ENCODE measurements at places on chromosomes 11 and 22.

GRCh38 chr11:70491696-70492472 is 93.6 kb downstream of the CTTN start:
- DNase-seq: no peak

DNA sequence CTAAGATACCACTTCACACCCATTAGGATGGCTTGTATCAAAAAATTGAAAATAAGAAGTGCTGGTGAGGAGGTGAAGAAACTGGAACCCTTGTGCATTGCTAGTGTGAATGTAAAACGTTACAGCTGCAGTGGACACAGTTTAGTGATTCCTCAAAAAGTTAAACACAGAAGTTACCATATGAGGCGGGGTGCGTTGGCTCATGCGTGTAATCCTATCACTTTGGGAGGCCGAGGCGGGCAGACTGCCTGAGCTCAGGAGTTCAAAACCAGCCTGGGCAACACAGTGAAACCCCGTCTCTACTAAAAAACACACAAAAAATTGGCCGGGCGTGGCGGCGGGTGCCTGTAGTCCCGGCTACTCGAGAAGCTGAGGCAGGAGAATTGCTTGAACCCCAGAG is 43.5 kb downstream of the SGSM3 start:
- DNase-seq: no peak

DNA sequence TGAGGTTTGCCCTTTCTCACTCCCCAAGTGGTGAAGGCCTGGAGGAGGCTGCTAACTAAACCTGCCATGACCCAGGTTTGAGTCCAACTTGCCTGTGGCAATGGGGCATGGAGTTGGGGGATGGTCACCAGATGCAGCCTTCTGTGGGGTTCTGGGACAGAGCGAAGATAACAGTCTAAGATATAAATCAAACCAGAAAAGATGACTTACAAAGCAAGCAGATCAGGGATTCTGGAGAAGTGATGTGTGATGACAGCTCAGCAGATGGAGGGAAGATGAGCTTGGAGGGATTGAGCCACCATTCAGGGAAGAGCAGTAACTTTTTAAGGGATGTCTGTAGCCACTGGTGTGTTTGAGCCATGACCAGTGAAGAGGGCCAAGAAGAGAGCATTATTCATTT is 63.6 kb downstream of the MTNR1B start:
- no peak for DNase-seq

DNA sequence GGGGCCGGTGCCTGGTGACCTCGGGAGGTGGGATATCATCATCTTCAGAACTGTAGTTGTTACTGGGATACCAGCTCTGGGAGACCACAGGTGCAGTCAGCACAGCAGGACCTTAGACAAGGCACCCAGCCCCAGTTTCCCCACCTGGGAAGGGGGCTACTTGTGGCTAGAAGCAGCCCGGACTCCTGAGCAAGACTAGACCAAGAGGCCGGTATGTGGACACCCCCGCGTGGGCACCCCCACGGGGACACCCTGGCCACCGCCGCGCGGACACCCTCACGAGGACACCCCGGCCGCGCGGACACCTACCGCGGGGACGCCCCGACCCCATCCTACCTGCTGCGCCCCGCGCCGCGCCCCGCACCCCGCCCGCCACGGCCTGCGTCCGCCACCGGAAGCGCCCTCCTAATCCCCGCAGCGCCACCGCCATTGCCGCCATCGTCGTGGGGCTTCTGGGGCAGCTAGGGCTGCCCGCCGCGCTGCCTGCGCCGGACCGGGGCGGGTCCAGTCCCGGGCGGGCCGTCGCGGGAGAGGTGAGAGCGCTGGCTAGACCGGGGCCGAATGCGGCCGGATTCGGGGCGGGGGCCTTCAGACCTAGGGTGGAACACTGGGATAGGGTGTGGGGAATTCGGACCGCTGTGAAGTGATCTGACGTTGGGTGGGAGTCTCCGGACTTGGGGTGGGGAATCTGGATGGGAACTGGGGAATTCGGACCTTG is at the start of the genes COMT and TXNRD2:
COMT (plus strand) TSS at position 408 of the 718 bp plus-strand sequence. CDS start 20,755 bp downstream, outside the sequence.
TXNRD2 (minus strand) TSS at position 454 of the 718 bp plus-strand sequence; CDS start at position 439, 15 bp downstream.
- no peak for DNase-seq

DNA sequence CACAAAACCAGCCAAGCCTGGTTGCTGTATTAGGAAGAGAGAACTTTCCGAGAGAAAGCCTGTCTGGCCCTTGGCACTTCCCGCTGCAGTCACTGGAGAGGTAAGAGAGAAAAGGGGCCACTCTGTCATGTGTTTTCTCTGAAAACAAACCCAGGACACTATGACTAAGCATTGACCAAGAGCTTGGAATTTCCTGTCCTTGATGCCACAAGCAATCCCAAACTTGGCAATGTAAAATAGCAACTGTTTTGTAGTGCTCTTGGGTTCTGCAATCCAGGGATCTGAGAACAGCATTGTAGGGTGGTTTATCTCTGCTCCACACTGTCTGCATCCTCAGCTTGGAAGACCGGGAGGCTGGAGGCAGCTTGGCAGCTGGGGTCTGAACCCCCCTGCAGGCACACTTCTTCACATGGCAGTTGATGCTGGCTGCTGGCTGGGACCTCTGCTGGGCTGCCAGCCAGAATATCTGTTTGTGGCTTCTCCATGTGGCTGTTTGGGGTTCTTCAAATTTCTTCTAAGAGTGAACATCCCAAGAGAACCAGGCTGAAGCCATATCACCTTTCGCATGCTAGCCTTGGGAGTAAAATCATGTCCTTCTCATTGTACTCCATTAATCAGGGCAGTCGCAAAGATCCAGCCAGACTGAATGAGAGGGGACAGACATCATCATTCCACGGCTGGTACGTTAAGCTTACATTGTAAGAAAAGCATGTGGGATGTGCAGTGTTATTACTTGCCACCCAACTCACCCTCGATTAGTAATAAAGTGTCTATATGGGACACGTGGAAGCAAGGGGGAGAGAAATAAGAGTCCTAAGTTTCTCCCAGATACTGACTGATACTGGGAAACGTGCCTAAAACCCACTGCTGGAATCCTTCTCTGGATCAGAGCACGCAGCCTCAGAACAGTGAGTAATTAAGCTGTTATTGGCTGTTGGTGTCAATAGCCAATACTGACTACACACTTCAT is 537.4 kb upstream of the B3GAT1 start:
- DNase-seq: no peak

DNA sequence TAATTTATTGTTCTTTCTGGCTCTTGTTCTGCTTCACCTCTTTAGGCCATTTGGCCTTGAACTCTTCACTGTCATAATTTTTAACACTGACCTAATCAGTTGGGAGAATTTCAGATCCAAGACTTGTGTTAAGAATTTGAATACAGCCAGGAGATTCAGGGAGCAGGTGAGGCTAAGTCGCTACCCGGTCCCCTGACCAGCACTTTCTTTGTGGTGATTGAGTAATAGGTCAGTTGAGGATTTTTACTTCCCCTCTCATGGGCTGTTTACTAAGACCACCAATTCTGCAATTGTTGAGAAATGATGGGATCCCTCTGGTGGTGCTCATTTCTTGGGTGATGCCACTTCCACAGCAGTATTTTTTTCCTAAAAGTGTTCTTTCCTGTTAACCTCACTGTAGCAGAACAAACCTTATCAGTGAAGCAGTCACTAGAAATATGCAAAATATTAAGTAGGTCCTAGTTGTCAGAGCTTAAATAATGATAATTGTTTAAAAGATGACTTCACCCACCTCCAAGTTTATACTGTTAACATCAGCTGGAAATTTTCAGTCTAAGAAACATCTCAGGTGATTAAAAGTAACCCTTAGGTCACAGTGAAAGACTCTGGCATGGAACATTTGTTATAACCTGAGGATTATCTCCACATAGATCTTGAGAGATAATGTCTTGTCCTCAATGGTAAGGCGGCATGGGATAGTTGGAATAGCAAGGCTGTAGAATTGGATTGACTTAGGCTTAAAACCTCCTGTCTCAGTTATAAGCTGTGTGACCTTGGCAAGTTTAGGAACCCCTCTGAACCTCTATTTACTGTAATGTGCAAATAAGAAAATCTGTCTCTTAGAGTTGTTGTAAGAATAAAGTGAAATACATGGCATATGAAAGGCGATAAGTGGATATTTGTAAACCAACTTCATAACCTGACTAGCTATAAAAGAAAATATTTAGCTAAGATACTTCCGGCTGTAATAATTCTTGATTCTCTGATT is 41.3 kb downstream of the POLD3 start:
- DNase-seq: no peak

- no peak for DNase-seq
Observed at GRCh38 chr11:64862987-64863390, 15.4 kb downstream of the EHD1 start.

GRCh38 chr22:21796863-21797262 is 61.3 kb upstream of the YPEL1 start:
- no peak for DNase-seq

DNA sequence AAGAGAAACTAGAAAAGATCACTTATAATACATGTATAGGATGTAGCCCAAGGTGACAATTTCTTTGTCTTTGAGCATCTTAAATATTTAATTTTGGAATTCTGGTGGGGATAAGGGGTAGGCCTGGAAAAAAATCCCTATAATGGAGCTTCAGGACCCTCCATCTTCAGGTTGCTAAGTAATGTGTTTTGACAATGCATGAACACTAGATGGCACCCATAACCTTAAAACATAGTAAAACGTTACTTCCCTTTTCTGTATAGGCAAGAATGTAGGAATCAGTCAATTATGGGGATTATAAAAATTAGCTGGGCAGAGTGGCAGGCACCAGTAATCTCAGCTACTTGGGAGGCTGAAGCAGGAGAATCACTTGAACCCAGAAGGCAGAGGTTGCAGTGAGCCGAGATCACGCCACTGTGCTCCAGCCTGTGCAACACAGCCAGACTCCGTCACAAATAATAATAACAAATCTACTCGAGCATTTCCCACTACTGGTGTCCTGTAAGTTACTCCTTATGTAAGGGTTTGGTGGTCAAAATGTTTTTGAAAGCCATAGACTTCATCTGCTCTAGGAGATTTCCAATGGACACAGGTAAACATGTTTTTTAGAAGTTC is 541.9 kb upstream of the CCDC90B start:
- DNase-seq: no peak

DNA sequence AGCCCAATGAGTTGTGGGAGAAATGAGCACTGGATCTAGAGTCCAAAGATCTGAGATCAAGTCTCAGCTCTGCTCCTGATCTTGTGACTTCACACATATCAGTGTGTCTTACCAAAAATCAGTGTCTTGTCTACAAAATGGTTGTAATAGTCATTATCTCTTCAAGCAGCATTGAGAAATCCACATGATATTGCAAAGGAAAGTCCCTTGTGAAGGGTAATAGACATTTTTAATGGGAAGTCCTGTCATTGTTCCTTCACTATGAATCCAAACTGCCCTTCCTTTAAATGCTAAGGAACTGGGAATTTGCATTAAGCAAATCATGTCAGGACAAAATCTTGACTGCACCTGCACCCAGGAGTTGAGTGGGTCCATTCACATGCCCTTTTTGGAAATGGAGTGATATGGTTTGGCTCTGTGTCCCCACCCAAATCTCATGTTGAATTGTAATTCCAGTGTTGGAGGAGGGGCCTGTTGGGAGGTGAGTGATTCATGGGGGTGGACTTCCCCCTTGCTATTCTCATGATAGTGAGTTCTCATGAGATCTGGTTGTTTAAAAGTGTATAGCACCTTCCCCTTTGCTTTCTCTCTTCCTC is 51.1 kb downstream of the COMMD9 start:
- no peak for DNase-seq

DNA sequence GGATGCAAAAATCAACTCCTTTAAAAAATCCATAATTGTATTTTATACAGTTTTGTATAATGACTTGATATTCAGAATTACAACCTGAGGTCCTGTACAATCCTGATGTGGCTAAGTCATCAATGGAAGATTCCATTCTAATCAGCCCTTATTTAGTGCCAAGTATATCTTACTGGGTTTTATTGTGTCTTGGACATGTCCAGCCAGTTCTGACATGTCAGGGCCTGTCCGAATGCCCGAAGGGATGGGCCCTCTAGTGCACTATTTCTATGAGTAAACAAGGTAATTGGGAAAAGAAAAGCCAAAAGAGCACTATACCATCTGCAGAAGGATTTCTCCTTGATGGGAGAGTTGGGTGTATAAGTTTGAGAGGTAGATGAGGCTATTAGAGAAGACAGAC is 412.9 kb downstream of the METTL15 start:
- no peak for DNase-seq

- no peak for DNase-seq
Observed at GRCh38 chr22:30919973-30920372, 48.6 kb downstream of the MORC2 start.

- DNase-seq: no peak
Observed at GRCh38 chr11:44766972-44767278, 40.2 kb downstream of the TSPAN18 start.
